ENCODE measurements at places on chromosomes 12 and 14. TPM values are rescaled to one million over a fixed set of nuclear protein-coding genes. Genes with fewer than 3 reads are reported as not detected.

GRCh38 chr14:106378191-106378590 lies 851.8 kb downstream of the TMEM121 start:
- DNase-seq, result peak; percentile 16

GRCh38 chr12:54437243-54437642 lies 18.2 kb upstream of the ITGA5 start:
- no peak for DNase-seq

DNA sequence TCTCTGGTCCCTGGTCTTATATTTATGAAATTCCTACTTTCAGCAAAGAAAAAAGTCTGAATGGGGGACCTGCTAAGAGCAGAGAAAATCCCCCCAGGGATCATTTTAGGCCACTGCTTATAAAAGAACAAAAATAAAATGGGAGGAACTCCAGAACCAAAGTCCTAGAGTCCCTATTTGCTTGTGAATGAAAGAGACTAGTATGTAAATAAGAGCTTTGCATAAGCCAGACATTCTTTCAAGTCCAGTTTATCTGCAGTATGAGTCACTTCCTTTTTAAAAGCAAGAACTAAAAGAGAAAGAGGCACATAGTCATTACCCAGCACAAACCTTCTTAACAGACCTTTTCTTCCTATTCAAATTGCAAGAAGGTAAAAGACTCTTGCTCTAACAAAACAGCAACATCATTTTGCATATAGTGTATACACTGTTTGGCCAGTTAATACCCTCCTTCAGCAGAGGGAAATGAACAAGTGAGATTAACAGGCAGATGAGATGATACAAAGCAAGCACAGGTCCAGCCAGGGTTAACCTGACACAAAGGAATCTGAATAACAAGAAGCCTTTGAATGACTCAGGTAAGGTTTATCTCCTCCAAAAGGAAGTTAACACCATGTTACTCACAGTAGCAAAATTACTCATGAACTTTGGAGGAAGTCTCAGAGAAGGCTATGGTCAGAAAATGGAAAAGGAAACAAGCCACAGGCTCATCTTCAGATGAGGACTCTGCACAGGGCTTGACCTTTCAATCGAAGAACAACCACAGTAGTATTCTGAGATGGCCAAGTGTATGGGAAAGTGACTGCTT lies 87.3 kb downstream of the PHLDA1 start:
- DNase-seq, result no peak

Gene SYNDIG1L
- polyA plus RNA-seq, result not detected

DNA sequence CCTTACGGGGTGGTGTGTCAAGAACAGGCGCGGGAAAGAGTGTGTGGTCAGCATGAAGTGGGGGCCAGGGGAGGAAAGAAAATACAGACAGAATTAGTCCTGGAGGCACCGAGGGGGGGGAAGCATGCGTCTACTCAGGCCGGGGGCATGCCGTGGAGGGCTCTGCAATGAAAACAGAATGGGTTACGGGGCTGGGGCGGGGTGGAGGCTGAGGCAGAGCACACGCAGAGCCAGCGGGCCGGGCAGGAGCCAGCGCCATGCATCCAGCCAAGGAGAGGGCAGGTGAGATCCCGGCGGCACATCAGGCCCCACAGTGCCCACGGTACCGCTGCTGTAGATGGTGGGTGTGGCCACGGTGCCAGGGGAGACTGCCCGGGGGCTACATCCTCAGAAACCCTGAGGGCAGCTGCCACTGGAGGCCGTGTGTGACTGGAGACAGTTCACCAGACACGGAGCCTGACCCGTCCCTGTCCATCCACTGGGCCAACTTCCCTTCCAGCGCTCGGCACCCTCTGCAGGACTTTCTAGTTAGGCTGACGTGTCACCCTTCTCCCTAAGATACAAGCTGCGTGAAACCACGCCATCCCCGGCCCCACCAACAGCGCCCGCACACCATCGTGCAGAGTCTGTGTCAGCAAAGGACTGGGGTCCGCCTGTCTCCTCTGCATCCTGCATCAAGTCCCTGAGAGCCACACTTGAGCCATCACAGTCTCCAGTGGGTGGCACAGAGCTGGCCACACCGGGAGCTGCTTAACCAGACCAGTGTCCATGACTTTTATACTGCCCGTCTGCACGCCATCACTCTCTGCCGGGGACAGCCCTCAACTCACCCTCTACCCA lies 87.4 kb downstream of the PIWIL1 start:
- no peak for DNase-seq

- DNase-seq, result no peak
Observed at GRCh38 chr12:13368431-13368830, 171.9 kb downstream of the EMP1 start.

DNA sequence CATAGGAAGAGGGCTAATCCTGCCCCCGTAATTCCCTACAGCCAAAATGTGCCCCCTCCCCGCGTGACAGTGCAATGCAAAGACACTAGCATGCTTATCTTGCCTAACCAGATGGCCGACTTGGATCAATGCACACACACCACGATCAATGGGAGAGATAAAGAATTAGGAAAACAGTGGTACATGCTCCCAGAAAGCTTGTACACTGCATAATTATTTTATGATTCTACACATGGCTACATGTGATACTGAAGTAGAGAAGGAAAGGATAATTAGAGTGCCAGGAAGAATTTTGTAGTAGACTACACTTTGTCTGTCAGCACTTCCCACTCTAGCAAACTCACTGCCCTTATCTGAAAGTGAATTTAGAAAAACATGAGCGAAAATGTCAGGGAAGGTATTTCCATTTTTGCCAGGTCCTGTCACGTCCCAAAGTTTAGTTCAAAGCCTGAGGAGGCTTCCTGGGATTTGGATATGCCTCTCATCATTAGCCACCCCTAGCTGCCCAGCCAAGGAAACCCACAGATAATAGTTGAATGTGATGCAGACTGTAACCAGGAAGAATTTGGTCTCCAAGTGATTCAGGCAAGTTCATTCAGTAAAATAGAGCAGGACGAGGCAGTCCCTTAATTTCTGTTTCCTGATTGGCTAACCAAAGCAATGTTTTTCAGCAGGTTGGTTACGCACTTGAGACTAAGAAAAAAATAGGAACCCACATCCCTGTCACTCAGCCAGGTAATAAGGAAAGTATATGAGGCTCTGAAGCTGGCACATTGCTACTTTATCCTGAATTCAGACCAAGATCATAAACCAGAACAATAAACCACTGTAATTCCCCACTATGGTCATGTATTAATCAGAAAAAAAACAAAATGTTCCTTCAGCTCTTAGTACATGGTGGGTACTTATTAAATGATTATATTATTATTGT lies 199.6 kb upstream of the OTX2 start:
- DNase-seq, result peak; percentile 37

GRCh38 chr12:91326058-91327027 lies 143.7 kb upstream of the DCN start:
- peak; percentile 26 for DNase-seq

DNA sequence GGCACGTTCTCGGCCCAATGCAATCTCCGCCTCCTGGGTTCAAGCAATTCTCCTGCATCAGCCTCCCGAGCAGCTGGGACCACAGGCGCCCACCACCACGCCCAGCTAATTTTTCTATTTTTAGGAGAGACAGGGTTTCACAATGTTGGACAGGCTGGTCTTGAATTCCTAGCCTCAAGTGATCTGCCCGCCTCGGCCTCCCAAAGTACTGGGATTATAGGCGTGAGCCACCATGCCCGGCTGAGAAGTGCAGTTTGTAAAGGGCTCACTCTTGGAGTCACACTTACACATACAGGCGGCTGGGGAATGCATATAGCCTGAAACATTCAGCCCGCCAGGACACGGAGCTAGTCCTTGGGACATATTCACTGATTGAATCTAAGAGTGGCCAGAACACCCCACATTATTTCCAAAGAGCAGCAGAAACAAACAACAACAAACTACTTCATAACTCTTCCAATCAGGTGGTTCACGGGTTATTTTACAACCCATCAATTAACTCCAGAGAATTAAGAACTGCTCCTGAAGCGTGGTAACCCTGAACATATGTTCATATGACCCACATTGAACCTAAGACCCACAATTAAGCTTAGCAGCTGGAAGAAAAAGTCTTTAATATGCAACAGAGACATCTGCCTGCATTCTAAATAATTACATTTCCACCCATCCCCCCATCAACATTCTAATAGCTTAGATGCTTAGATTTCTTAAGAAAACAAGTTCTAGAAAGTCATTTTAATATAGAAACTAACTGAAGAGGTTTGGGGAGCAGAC lies 49.2 kb downstream of the SSH1 start:
- DNase-seq, result no peak

DNA sequence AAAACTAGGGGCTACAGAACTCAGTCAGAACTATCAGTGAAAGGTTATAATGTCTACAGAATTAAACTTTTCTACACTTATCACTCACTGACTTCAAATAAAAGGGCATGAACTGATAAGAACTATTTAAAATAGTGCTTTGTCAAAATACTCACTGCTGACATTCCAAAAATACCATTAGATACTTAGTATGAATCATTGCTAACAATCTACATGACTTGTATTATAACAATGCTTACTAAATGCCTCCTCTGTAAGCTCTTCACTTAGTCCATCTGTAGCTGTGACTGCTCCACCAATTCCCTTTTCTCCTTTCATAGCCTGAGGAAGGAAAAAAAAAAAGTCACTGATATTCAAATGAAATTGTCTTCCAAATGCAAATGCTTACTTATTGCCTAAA lies 17.0 kb downstream of the NFYB start:
- no peak for DNase-seq

DNA sequence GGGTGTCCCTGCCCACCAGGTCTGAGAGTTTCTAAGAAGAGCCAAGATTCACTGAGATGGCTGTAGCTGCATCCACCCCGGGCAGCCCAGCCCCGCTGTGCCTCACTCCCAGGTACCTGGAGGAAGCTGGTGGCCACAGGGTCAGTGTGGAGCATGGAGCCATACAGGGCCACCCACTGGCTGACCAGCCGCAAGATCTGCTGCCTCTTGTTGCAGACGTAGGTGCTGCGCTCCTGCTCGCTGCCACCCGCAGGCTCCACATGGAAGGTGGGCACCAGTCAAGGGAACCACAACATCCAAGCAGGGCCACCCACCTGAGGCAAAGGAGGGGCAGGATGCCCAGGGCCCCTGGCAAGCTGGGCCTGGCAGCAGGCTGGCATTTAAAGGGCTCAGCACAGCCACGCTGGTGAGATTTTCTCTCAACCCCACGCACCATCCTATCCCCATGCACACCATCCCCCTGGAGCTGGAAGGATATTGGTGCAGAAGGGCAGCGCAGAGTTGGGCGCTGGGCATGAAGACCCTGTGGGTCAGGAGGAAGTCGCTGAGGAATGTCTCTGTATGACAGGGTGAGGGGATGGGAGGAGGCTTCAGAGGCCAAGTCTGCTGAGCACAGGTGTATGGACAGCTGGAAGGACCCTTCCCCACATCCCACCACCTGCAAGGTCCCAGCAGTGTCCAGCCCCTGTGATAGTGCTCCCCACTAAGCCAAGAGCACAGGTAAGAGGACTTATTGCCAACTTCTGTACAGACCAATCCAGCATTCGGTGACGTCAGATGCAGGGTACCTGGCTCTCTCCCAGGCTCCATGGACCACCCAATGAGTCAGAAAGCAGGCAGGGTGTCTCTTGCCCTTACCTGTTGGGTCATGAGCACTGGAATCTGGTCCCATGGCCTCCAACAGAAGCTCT lies 10.8 kb downstream of the RAPGEF3 start:
- DNase-seq, result no peak

Gene KLRB1
- polyA plus RNA-seq, result not detected

Data from SK-N-SH (cell line).